ENCODE measurements at places on chromosomes 3 and 15. TPM values are rescaled to one million over a fixed set of nuclear protein-coding genes. Genes with fewer than 3 reads are reported as not detected.

DNA sequence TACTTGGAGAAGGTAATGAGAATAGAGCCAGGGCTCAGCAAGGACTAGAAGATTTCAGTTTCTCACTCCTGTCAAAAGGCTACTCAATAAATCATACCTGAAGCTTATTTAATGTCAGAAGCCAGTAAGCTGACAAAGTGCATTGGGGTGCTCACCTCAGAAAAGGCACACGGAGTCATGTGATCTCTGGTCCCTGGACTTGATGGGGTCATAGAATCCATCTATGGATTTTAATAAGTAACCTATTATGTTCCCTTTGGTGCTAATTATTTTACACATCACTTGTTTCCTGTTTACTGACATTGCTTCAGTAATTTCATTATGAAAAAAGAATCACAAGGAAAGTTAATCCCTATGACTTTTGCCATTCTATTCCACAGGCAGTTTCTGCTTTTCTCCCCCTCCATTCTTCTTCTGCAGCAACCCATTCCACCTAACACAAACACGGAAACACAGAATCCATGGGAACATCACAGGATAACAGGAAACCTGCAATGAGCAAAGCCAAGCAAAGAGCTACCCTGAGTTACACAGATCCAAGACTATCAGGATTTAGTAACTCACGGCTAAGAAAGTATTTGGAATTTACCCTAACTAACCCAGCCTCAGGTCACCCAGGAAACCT, 159.6 kb downstream of the MEIS2 start:
- no peak for DNase-seq

DNA sequence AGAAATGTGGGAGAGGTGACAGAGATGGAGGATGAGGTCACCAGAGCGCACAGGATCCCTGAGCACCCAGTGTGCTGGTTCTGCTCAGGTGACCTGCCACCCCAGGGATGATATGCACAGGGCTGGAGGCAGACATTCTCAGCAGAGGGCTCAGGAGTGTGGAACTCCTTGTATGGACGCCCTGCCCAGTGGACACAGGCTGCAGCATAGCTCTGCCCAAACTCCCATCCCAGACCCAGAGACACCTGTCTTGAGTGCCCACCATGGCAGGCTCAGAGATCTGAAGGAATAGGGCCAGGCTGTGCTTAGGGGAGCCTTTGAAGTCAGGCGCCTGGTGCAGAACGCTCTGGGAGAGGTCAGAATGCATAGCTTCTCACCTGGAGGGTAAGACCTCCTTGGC, 47.3 kb downstream of the PPCDC start:
- DNase-seq: no peak

GRCh38 chr3:172573422-172573821, 50.2 kb upstream of the TNFSF10 start:
- DNase-seq: no peak

DNA sequence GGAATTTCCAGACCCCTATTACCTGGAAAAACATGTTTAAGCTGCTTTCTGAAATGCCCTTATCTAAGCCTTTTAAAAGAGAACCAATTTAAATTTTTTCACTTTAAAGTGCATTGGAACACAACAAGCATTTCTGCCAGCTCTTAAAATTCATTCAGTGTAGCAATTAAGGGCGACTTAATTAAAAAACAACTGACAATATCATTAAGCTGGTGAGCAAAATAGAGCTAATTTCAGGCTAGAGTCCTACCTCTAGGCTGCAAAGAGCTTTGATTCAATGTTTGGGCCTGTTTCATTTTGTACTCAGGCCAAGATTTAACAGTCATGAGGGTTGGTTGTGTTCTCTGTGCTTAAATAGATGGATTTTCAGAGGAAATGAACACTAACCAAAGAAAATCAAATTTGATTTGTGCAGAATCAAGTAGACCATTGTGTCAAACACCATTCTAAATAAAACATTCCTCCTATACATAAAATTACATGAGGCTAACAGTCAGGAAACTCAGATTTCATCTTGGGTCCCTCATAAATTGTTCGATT, 114.6 kb downstream of the TMEM108 start:
- DNase-seq: no peak

GRCh38 chr3:173304182-173304800, 93.3 kb upstream of the NLGN1 start:
- no peak for DNase-seq

- no peak for DNase-seq
Observed at GRCh38 chr15:80500021-80500420, 95.8 kb downstream of the ARNT2 start.

CACNA2D2 gene
- total RNA-seq: 0.60 TPM

DNA sequence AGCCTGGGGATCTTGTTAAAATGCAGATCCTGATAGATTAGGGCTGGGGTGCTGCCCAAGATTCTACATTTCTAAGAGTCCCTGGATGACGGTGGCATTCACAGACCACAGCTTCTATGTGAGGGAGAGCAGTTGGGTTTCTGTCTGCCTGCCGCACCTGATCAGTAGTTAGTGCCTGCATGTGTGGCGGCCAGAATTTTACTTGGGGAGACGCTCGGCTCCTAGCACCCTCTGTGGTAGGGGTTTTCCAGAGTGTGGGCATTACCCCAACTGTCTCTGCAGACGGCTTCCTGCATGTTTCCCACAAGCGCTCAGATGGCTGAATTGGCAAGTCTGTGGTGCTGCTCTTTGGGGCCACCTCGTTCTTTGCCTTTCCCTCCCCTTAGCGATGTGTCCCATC, 8.3 kb downstream of the GHRL start:
- no peak for DNase-seq

LEO1 gene
- total RNA-seq: 34.4 TPM

- no peak for DNase-seq
Observed at GRCh38 chr15:44738340-44738984, 2.1 kb downstream of the TRIM69 start.

- DNase-seq: no peak
Observed at GRCh38 chr3:123757281-123757940, 126.7 kb downstream of the MYLK start.

GRCh38 chr3:29892976-29893554, 612.2 kb downstream of the RBMS3 start:
- DNase-seq: no peak

GRCh38 chr3:115658337-115659181, 35.2 kb downstream of the GAP43 start:
- DNase-seq: peak; percentile 71

GRCh38 chr15:89442671-89443307, 53.6 kb downstream of the RHCG start:
- DNase-seq: peak; percentile 61

GRCh38 chr3:87766721-87767120, 292.1 kb downstream of the CGGBP1 start:
- DNase-seq: no peak

NT5DC2 gene
- total RNA-seq: 23.8 TPM

CNTN3 gene
- total RNA-seq: not detected

DNA sequence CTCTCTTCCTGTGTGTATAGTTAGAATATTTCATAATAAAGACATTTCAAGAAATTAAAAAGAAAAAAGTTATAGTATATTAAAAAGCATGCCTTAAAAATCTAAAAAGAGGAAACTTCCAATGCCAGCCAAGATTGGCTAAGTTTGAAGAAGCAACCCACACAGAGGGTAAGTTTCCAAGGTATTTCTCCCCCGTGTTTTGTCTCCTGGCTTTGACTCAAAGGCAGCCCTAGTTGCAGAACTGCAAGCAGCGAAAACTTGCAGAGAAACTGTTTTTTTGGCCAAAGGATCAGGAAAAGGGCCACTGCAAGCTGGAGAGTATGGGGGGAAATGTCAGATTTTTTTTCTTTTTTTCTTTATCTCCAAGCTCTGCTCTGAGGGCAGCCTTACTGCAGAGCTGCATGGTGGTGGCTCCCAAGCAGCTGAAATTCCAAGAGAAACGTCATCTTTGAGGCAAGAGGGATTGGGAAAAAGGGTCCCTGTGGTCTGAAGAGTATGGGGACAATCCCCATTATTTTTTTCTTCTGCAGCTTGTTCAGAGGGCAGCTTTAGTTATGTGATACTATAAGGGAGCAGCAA, 23.0 kb downstream of the HACL1 start:
- no peak for DNase-seq

- DNase-seq: no peak
Observed at GRCh38 chr3:73473181-73473897, 151.4 kb downstream of the PDZRN3 start.

- DNase-seq: no peak
Observed at GRCh38 chr3:67106874-67107273, 108.8 kb downstream of the KBTBD8 start.

- no peak for DNase-seq
Observed at GRCh38 chr15:78460737-78461136, 22.7 kb downstream of the IREB2 start.

DNA sequence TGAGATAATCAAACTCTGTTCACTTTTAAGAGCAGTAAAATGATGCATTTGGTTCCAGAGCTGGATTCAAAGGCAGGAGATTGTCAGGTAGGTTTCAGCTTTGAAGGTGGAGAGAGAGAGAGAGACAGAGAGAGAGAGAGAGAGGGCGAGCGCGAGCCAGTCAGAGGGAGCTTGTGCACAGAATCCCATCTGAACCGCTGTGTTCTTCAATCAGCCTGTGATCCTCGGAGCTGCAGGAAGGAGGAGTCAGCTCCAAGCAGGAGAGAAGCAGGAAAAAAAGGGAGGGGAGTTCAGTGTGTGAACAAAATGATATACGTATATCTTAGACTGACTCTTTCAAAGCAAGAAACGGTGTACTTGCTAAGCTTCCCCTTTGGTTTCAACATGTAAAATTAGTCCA, at the start of gene GPR149:
GPR149 (minus strand) TSS at position 177 of the 400 bp plus-strand sequence. CDS start 575 bp downstream, outside the sequence.
- no peak for DNase-seq

- no peak for DNase-seq
Observed at GRCh38 chr3:138359919-138360868, 11.8 kb downstream of the MRAS start.

SUSD5 gene
- total RNA-seq: not detected

GRCh38 chr15:65460741-65461347, 38.1 kb upstream of the IGDCC4 start:
- peak; percentile 27 for DNase-seq

DNA sequence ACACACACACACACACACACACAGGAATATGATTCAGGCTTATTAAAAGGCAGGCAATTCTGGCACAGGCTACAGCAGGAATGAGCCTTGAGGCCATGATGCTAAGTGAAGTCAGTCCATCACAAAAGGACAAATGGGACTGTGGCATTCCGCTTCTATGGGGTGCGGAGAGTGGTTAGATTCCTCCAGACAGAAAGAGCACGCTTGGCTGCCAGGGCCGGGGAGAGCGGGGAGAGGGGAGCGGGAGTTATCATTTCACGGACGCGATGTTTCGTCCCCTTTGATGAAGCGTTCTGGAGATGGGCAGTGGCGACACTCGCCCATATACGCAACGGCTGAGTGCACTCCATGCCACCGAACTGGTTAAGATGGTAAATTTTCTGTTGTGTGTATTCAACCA, 58.5 kb upstream of the FAM174B start:
- no peak for DNase-seq

DNA sequence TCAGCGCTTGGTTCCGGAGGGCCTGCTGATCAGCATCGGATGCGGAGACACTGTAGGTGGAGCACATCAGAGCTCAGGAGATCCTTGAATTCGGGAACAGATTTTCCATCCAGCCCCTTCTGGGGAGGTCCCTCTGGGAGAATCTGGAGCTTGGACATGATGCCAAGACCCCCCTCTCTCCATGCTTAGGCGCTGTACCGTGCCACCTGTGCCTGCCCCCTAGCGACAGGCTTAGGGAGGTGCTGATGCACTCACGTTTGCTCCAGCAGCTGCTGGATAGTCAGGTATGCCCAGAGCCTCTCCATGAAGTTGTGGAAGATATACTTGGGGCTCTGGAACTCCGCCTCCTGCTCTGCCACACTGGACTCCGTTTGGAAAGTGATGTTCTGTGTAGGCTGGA, 9.7 kb downstream of the ITIH4 start:
- peak; percentile 34 for DNase-seq

DNA sequence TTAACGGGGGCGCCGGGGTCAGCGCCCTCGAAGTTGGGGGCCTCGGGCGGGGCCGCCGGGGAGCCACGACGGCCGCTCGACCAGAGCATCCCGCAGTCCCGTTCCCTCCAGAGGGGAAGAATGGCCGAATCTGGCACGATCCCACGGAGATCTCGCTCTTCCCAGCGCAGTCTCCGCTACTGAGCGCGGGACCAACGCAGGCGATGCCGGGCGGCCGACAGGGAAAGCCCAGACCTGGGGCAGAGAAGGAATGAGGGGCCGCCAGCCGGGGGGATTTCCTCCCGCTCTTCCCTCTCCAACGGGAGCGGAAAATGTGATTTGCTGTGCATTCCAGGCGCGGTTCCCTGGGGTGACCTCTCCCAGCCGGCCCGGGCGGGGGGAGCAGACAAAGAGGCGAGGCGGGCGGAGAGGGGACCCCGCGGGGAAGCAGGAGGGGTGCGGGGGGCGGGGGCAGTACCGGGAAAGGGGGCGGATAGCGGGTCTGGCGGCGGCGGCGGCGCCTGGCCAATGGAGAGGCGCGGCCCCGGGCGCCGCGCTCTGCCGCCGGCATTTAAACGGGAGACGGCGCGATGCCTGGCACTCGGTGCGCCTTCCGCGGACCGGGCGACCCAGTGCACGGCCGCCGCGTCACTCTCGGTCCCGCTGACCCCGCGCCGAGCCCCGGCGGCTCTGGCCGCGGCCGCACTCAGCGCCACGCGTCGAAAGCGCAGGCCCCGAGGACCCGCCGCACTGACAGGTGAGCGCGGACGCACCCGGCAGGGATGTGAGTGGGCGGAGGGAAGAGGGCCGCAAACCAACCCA, at the start of gene GREM1:
GREM1 (plus strand) TSS at position 579 of the 801 bp plus-strand sequence. CDS start 12,687 bp downstream, outside the sequence.
- no peak for DNase-seq

LYZL4 gene
- not detected for total RNA-seq

DNA sequence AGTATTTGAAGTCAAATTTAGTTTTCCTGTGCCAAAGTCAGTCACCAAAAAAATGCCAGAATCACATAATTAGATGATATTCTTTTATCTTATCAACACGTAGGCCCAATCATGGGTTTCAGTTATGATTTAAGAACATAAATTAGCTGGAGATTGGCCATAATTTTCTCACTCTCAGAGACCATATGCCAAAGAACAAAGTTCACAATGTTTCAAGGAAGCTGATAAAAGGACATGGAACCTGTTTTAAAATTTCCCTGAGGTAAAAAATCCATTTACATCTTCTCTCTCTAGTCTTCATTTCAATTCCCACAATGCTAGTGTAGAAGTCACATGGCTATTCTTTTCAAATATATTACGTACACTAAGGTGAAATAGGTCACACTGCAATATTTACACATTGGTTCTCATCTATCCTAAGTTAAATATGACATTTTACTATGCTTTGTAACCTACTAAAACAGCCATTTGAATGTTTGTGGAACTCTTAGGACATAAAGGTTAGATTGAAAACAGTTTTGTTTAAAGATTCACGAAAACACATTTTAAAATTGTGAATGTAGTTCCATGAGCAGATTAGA, 42.7 kb upstream of the DCUN1D1 start:
- DNase-seq: no peak
